Fibroblast of villous mesenchyme (primary cell): ENCODE measurements at places on chromosomes 13 and 19.

GRCh38 chr13:21670883-21671619, at the start of gene FGF9:
TSS of gene FGF9 (plus strand) at chr13:21671073. CDS start at chr13:21671913, 840 bp downstream.
- DNase-seq, result peak; percentile 78

DNA sequence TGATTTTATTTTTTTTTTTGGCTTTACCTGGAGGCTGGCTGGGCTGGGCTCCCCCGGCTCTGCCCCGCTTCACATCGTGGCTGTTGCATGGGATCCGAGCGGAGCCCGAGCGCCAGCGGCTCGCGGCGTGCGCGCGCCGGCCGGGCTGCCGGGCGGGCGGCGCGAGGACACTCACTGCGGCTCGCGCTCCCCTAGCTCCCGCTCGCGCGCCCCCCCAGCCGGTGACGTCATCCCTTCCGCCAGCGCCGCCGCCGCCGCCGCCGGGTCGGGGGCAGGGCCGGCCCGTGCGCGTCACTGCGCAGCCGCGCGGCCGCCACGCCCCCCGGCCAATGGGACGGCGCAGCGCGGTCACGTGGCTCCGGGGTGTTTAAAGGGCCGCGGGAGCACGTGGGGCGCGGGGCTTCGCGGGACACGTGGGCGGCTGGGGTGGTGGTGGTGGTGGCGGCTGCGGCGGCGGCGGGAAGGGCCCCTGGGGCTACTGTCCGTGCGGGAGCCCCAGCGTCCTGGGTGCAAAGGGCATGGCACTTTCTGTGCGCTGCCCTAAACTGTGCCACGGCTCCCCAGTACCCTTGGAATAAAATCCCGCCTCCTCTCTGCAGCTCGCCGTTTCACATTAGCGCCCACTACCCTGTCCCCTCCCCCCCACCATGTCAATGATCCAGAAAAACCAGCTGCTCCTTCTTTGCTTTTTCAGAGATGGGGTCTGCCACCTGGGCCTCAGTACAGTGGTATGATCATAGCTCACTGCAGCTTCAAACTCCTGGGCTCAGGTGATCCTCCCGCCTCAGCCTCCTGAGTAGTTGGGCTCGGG, at the start of gene PTPRS:
PTPRS (minus strand) TSS at position 176 of the 811 bp plus-strand sequence. CDS start 54,672 bp downstream, outside the sequence.
- peak; percentile 69 for DNase-seq

DNA sequence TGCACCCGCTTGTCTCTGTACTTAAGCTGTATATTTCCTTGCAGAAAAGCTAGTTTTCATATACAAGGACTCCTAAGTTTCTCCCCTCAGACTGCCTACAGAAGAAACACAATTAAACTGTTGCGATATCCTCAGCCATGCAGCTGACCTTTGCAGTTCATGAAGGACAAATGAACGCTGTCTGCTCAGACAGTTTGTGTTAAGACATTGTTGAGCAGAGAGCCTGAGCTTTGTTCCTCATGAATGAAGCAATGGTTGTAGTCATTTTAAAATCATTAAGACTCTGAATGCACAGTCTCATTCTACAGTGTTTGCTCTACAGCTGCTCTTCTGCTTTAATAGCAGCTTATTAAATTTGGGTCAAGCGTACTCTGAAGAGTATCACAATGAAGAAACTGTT, 23.2 kb upstream of the MAB21L1 start:
- no peak for DNase-seq

- DNase-seq, result peak; percentile 84
Observed at GRCh38 chr13:27018344-27018861, 153.2 kb downstream of the USP12 start.

- no peak for DNase-seq
Observed at GRCh38 chr19:14514215-14514863, 3.9 kb downstream of the DNAJB1 start.

DNA sequence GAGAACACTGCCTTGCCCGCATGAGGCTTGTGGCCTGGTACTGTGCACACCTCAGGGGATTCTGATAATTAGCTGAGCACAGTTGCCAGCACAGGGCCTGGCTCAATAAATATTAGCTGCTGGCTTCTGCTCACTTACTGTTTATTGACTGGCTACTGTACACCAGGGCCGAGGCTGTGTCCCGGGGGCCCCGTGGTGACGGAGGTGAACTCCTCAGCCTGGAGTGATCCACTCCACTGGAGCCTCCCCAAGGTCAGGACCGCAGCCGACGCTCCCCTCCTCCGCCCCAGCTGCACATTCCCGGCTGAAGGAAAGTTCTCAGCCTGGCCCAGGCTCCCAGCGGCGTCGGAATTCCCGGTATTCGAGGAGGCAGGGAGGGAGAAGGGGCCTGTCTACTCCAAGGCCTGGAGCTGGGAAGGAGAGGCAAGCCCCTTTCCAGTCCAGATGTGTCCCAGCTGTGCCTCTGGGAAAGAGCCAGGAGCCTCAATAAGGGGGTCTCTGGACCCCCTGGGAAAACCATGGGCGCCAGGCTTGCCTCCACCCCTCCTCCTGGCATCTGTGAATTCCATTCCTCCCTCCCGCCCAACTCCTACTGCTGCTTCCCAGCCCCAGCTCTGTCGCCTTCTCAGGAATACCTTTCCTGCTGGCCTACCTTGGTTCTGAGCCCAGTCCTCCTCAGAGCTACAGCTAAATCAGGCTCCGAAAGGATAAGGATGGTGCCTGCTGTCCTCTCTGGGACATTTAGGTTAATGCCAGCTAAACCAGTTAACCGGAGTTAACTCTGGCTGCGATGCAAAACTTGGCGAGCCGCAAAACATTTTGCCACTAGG, 7.3 kb downstream of the RPS16 start:
- DNase-seq, result peak; percentile 96

GRCh38 chr13:28819735-28820098, 422 bp upstream of the MTUS2 start:
- peak; percentile 49 for DNase-seq

GRCh38 chr13:103663996-103664395, 597.8 kb upstream of the SLC10A2 start:
- no peak for DNase-seq

DNA sequence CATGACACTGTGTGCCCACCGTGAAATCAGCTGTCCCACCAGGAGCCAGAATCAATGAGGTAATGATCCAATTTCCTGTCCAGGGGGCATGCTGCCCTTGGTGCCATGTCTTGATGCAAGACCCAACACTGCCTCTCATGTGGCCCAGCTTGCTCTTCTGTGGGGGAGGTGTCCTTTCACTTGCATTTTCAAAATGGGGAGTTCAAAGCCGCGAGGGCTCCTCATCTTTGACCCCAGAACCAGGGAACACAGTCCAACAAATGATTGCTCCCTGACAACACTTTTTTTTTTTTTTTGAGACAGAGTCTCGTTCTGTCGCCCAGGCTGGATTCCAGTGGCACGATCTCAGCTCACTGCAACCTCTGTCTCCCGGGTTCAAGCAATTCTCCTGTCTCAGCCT, 64.1 kb downstream of the FGF9 start:
- DNase-seq, result no peak

- no peak for DNase-seq
Observed at GRCh38 chr19:1533510-1534150, 9.8 kb downstream of the PLK5 start.

DNA sequence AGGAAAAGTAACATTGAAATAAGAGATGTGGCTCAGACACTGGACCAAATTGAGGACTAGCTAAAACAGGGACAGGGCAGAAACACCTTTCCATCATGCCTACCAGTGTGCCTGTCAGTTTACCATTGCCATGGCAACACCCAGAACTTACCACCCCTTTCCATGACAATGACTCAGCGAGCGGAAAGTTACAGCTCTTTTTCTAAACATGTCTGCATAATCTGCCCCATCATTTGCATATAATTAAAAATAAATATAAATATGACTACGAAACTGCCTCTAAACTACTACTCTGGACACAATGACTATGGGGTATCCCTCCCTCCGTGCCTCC, 96.0 kb downstream of the UBL3 start:
- DNase-seq, result peak; percentile 48

DNA sequence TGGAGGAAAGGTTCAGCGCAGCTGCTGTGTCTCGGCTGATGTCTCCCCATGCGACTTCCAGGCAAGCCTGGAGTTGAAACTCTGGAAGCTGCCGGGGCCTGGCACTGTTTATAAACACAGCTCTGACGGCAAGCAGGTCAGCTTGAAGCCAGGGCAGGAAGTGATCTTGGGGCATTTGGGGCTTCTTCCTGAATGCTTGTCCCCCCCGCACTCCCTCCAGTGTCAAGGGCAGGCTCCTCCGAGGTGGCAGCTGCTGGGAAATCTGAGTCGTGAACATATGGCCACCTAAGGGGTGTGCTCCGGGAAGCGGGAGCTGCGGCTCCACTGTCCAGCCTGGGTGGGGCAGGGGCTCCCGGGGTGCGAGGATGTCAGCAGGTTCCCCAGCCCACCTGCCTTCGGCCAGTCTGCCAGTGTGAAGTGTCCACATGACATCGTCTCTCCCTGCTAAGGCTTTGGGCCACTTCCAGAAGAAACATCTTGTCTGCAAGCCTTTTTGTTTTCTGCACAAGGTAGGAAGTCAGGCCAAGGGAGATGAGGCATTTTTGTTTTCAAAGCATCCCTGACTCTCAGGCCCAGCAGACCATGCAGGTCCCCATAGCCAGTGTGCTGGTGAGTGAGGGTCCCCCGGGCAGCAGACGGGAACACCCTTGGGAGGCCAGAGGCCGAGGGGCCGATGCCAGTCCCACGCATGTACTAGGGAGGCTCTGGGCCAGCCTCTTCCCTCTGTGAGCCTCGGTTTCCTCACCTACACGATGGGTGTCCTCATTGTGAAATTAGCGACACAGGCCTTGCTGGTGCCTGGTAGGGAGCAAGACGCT, 2.7 kb downstream of the PIAS4 start:
- DNase-seq, result peak; percentile 62

DNA sequence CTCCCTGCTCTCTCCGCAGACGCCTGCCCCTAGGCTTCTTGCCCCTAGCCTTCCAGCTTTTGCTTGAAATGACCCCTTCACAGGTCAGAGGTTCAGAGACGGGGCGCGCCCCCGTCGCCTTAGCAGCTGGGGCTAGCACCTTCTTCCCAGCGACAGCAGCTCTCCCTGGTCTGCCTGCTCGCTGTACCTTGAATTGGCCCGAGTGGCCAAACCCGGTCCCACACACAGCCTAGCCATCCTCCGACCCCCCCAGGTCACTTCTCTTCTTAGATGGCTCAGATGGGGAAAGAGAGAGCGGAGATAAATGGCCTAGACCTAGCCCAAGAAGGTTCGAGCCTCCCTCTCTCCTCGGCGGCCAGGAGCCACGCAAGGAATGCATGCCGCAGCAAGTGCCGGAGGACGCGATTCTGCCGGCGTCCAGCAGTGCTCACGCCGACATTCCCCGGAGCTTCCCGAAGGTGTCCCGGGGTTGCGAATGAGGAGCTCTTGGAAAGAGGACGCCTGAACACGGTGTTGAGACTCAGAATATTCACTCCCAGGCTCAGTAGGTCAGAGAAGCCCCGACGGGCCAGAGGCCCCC, 1.3 kb downstream of the CDX2 start:
- no peak for DNase-seq

- DNase-seq, result peak; percentile 95
Observed at GRCh38 chr13:97259798-97260714, 37.9 kb downstream of the MBNL2 start.

DNA sequence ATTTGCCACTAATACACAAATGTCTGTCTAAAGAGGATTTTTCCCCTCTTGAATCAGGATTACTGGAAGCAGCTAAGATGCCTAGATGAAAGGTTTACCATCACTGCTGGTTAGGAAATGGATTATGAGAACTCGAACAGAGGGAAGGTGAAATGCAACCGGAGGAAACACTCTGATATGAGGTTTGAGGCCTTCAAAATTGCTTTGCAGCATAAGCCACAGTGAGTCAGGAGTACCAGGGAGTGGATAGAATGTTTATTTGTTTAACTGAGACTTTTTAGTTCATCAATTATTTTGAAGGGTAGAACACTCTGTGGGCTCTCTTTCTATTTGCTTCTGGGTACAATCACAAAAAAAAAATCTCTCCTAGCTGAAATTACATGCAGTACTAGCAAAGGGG, 18.1 kb downstream of the CDADC1 start:
- peak; percentile 12 for DNase-seq

DNA sequence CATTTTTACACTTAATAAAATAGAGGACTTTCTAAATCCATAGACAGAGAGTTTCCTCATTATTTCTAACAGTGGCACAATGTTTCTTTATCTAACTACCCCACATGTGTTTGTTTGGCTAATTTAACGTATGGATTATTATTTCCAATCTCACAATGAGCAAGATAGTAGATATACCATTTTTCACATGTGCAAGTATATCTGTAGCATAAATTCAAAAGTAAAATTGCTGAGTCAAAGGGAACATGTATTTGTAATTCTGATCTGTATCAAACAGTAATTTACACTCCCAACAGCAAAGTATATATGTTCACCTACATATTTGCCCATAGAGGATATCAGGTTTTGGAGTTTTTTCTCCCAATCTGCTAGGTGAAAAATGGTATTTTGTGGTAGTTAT, 18.3 kb downstream of the MAST1 start:
- DNase-seq, result no peak

- DNase-seq, result peak; percentile 84
Observed at GRCh38 chr19:1041835-1042685, 2.2 kb downstream of the ABCA7 start.
